HT1080 (cell line): ENCODE measurements at places on chromosomes 12 and 14.

DNA sequence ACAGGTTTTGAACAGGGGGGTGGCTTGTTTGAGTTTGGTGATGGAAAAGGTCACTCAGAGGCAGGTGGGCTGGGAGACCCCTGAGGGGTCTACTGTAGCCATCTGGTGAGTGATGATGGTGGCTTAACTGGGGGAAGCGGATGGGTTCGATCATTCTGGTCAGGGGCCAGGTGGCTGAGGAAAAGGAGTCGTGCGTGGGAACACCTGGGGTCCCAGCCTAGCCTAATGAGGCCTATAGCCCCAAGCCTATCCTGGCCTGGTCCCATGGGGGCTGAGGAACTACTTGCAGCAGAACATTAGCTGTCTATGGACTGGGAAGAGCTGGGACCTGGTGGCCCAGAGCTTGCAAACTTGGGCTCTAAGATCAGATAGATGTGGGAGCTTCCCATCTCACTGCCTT lies 158.4 kb upstream of the MYL2 start:
- DNase-seq = no peak

DNA sequence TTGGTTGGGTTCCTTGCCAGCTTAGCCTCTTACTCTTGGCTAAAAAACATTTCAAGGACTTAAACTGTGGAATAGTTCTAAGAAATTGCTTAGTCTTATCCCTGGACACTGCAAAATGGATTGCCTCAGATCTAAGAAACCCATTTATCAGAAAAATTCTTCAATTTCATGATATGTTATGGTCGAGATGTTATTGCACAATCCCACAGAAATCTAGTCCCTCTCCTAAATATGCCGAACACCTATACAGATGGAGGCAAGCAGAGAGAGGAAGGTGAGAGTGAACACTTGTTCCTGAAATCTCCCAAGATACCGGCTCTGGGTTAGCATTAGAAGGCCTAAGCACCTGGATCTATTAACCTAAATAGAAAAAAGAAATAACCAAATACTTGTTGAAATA lies 267.2 kb downstream of the PAWR start:
- DNase-seq = no peak

GRCh38 chr14:51552768-51553404 lies 98.8 kb upstream of the FRMD6 start:
- no peak for DNase-seq

DNA sequence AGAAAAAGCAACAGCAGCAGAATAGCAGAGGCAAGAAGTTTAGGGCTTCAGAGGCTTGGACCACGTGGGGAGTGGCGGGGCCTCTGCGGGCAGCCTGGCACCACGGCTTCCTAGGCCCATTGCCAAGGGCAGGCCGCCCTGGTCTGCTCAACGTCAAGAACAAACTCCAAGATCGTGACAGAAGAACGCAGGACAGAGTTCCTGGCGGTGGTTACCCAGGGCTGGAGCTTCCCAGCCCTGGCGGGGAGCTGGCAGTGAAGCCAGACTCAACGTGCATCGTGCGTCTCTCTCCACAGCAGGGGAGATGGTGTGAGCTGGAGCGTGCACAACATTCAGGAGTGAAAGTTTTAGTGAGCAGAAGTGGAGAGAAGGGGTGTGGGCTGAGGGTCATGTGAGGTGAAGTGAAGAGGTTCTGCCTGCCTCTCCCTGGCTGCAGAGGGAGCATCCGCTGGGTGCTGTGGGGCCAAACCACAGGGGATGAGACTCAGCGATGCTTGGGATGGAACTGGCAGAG lies 13.9 kb upstream of the CACNA2D4 start:
- no peak for DNase-seq

DNA sequence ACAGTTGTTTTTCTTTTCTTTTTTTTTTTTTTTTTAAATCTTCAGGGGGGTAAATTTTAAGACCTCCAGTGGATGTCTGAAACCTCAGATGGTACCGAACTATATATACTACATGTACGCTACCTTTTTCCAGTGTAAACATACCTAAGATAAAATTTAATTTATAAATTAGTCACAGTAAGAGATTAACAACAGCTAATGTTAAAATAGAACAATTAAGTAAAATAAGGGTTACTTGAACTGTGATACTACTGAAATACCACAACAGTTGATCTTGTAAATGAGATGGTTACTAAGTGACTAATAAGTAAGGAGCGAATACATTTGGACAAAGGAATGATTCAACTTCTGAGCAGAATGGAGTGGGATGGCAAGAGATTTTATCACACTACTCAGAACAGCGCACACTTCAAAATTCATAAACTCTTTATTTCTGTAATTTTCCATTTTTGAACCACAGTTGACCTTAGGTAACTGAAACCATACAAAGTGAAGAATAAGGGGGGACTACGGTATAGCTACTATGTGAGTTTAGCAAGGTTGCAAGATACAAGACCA lies 80.5 kb upstream of the PCED1B start:
- DNase-seq = peak; percentile 71

DNA sequence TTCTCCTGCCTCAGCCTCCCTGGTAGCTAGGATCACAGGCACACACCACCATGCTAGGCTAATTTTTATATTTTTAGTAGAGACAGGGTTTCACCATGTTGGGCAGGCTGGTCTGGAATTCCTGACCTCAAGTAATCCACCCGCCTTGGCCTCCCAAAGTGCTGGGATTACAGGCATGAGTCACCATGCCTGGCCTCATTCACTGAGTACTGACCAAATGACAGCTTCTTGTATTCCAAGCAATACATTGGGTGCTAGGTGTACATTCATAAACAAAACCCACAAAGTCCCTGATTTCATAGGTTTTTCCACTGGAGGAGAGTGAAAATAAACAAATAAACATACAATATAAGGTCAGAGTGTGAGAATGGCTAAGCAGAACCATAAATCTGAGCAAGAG lies 136.3 kb downstream of the HELB start:
- DNase-seq = peak; percentile 58

DNA sequence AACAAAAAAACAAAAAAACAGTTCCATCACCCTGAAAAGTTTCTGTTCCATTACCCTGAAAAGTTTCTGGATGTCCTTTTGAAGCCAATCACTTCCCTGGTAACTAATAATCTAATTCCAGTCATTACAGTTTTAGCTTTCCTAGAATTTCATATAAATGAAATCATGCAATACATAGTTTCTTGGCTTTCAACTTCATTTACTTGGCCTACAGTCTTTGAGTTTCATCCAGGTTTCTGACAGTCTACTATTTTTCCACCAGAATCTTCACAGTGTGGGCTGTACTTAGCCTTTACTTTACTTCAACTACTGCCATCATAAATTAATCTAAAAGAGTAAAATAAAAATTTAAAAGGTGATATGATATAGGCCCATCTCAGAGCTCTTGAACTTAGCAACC lies 55.5 kb downstream of the RPS6KA5 start:
- no peak for DNase-seq

- no peak for DNase-seq
Observed at GRCh38 chr12:12718381-12718759, 1.2 kb downstream of the CDKN1B start.

GRCh38 chr14:50342221-50343078 lies 30.3 kb downstream of the DMAC2L start:
- peak; percentile 80 for DNase-seq

DNA sequence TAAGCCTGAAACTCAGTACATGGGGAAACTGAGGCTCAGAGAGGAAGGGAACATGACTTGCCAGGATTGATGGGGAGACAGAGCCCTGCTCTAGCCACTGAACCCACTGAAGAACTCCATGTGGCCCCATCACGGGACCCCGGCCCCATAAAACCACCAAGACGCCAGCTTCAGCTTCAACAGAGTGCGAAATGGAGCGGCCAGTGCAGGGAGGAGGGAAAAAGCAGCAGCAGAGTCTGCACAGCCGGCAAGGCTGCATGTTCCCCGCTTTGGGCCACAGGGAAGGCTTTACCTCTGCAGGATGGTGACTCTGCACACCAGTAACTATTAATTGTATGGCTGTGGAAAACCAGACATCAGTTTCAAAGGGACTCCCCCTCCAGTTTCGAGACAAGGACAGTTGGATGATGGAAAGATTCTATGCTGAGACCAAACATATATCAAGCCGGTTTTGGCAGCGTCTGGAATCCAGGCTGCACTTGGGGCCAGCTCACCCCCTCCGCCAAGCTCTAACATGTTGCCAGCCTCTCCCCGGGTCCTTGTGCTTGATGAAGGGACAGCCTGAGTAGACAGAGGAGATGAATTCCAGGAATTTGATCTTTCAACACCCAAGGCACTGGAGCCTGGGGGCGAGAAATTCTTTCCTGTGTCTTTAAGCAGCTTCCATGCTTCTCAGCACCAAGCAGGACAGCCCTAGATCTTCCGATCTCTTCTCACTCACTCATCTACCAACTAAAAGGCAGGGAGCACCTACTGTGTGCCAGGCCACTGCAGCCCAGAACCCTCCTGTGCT lies 55.7 kb upstream of the BCL11B start:
- DNase-seq = no peak

DNA sequence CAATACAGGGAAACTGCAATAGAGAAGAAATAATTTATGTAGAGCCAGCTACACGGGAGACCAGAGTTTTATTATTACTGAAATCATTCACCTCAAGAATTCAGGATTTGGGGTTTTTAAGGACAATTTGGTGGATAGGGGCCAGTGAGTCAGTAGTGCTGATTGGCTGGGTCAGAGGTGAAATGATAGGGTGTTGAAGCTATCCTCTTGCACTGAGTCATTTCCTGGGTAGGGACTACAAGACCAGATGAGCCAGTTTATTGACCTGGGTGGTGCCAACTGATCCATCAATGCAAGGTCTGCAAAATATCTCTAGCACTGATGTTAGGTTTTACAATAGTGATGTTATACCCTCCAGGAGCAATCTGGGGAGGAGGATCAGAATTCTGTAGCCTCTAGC lies 486.3 kb downstream of the LRIG3 start:
- peak; percentile 74 for DNase-seq
